ENCODE measurements at places on chromosomes 13 and 19.

- DNase-seq: peak; percentile 56
Measured at GRCh38 chr19:48469289-48469881, at the start of gene CYTH2. CYTH2 (plus strand) TSS chr19:48469369; CDS start chr19:48469508, 139 bp downstream.

DNA sequence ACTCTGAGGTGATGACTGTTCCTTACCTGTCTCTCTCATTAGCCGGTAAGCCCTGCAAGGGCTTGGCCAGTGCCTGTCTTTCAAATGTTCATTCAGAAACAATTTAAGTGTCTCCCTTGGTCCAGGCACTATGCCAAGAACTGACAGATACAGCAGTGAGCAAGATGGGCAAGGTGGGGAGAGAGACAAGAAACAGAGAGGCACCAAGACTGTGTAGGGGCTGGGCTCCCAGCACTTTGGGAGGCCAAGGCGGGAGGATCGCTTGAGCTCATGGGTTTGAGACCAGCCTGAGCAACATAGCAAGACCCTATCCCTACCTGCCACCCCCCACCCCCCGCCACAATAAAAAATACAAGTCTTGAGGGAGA lies 1.3 kb upstream of the CCNE1 start:
- peak; percentile 77 for DNase-seq

GRCh38 chr19:16581971-16582343 lies 9.7 kb upstream of the SLC35E1 start:
- DNase-seq: no peak

DNA sequence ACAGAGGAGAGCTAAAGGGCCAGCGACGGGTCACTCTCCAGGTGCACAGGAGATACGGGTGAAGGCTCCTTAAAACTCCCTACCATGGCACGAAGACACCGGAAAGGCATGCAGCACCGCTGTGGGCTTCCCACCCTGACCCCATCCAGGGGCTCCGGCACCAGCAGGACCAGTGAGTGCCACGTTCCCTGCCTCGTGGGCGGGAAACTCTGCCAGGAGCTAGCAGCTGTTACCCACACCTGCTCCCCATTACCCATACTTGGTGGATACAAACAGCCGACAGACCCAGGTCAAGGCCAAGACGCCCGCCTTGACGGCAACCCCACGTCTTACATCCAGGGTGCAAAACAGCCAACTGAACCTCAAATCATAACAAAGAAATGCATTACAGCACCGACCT lies 56.7 kb downstream of the GNG7 start:
- DNase-seq: no peak

DNA sequence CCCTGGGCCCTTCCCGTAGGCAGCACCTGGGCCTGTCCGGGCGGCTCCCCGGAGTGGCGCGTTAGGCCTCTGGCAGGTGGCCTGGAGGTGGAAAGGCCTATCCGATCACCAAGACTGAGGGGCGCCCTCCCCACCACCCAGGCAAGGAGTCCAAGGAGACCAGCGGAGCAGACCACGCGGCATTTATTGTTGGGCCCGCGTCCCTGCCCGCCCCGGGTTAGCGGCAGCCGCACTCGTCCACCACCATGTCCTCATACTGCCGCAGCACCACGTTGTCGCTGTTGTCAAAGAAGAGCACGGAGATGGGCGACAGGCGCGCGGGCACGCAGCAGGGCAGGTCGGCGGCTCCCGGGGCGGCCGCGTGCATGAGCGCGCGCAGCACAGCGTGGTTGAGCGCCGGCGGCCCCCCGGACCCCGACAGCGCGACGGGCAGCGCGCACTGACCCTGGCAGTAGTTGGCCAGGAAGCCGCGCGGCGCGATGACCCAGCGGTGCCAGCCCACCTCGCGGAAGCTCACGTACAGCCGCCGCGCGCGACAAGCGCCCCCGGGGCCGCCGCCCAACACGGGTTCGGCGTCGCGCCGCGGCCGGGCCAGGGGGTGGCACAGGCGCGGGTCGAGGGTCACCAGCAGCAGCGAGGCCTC lies 27.5 kb downstream of the CERS1 start:
- DNase-seq: no peak
